ENCODE measurements at places on chromosomes 5 and 9. TPM values are rescaled to one million over a fixed set of nuclear protein-coding genes. Genes with fewer than 3 reads are reported as not detected.

The CBY3 gene
- 0.63 TPM for total RNA-seq

The ADGRD2 gene
- total RNA-seq: not detected

The MAML1 gene
- total RNA-seq: 34.6 TPM

The CMYA5 gene
- 0.14 TPM for total RNA-seq

The MLANA gene
- total RNA-seq: not detected

The CD14 gene
- 0.31 TPM for total RNA-seq

The ADAMTS16 gene
- total RNA-seq: not detected

The CDC26 gene
- total RNA-seq: 57.4 TPM

The GMCL2 gene
- 0.07 TPM for total RNA-seq

The PFN3 gene
- total RNA-seq: not detected

The TAF11L6 gene
- not detected for total RNA-seq

DNA sequence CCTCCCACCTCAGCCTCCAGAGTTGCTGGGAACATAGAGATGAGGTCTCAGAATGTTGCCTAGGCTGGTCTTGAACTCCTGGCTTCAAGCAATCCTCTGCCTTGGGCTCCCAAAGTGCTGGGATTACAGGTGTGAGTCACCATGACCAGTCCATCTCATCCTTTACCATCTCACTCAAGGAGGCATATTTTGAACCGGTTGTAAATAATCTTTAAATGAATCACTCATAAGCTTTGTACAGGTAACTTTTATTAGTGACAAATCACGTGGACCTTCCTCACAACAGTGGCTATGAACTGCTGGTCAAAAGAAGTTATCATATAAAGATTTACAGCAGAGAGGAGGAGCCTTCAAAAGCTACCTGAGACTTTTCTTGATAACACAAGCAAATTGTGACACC, 70.7 kb downstream of the RFK start:
- DNase-seq: no peak

GRCh38 chr5:167378894-167379723, 912.3 kb upstream of the WWC1 start:
- DNase-seq: no peak

DNA sequence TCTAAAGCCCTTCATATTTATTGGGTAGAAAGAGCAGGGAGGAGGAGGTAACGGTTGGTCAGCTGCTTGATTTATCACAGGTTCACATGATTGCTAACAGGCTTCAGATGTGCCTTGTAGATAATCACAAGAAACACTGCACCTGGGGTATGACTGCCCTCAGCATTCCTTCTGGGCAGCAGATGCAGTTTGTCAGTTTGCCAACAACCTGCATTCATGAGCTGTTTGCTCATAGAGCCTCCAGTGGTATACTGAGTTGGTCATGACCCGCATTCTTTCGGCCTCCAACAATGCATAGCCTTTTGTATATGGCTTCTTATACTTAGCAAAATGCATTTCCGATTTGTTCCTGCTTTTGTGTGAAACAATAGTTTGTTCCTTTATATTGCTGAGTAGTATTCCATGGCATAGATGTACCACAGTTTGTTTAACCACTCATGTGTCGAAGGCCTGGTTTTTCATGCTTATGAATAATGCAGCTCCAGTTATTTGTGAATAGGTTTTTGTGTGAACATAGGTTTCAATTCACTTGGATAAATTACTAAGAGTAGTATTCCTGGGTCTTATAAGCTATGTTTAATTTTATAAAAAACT, 83.6 kb downstream of the ARHGEF28 start:
- no peak for DNase-seq

DNA sequence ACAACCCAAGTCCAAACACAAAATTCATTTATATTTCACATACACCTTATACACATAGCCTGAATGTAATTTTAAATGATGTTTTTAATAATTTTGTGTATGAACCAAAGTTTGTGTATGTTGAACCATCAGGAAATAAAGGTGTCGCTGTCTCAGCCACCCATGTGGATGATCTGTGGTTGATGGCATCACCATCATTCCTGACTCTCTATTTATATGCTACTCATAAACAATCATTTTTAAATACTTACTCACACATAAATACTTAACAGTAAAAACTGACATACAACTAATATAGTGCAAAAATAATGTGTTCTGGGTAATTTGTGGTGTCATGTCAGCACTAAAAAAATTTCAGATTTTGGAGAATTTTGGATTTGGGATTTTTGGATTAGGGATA, 38.4 kb downstream of the SMC5 start:
- no peak for DNase-seq

DNA sequence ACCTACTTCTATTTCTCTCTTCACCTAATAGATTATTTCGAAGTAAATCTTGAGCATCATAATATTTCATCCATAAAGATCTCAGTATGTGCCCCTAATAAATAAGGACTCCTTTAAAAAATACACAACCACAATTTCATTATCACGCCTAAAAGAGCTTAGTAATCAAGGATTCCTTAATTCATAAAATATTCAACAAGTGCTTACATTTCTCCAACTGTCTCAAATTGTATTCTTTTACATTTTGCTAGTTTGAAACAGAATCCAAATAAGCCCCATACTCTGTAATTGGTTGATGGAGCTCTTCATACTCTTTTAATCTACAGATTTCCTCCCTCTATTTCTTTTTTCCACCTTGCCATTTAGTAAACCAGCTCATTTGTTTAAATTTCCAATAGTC, 317.6 kb downstream of the NDUFS4 start:
- DNase-seq: no peak

GRCh38 chr5:102624405-102624804, 125.6 kb upstream of the SLCO6A1 start:
- DNase-seq: no peak

DNA sequence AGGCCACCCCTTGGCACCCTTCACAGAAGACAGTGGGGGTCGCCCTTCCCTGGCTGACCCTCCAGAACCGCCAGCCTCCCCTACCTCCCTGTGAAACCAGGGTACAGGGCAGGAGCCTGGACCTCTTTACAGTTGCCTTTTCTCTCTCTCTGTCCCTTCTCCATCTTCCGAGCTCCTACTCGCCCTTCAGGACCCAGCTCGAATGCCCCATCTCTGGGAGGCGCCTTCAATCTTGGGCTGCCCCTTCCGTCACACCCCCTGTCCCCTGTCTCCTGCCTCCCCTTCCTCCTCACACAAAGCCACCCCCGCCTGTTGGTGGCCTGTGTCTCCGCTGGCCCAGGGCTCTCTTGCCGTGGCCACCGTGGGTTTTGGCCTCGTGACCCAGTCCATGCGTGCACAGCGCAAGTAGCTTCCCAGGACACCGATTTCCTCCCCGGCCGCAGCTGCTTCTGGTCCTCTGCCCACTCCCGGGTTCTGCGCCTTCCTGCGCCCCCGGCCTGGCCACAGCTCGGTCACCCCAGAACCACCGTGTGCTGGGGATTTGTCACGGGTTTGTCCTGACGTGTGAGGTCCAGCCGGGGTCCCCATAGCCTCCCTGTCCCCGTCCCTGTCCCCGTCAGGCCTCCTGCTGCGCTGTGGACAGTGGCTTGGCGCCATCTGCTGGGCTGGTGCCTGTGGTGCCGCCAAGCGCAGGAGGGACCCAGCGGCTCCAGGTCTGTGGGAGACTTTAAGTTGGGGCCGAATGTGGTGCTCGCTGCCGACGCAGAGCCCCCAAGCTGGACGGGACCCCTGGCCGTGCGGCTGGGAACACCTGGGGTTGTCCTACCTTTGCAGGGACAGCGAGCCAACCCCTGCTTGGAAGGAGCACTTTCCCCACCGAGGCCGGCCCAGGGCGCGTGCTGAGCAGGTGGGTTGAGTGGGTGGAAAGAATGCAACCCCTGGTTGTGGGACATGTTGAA, 4.0 kb upstream of the TMEM250 start:
- peak; percentile 94 for DNase-seq

- no peak for DNase-seq
These were observed 538.8 kb upstream of the ZNF462 start for GRCh38 chr9:106324053-106324585.

- DNase-seq: peak; percentile 66
These were observed 84.7 kb upstream of the TNFAIP8 start for GRCh38 chr5:119270960-119271757.

DNA sequence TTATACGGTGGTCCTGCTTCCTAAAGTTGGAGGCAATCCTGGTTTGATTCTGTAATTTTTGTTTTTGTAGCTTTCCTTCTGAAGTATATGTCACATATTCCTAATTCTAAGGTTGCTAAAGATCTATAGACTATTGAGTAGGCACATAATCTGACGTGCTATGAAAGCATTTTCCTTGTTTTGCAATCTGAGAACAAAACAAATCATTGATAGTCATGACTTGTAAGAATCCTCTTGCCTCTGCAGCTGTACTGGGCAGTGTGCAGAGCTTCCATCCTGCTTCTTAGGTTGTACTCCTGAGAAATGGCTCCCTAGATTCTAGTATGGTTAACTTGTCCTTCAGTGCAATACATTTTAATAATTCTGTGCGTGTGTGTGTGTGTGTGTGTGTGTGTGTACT, 35.4 kb downstream of the SEMA6A start:
- no peak for DNase-seq

- no peak for DNase-seq
These were observed 12.2 kb downstream of the SLC31A2 start for GRCh38 chr9:113163001-113163400.

GRCh38 chr9:19397845-19398244, 11.0 kb upstream of the ACER2 start:
- DNase-seq: no peak

GRCh38 chr5:151612689-151613427, 21.7 kb upstream of the FAT2 start:
- DNase-seq: no peak

DNA sequence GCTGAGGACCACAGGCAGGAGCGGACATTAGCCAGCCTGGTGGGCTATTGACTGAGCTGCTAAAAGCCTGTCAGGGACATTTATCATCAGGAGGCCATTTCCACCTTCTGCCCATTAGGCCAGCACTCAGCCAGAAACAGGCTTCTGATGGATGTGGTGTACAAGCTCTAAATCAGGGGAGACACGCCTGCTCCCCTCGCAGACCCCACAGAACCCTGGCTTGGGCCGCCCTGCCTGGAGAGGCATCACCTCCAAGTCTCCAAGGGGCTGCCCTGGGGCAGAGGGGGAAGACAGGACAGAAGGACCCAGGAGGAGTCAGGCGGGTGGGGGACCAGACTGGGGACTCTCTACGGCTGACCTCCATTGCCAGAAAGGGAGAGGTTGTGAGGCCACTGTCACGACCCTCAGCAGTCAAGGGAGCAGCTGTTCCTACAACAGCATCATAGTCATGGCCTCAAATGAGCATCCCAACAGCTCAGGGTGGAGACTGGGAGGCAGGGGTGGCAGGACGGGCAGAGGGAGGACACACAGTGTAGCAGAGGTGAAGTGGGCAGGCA, 24.0 kb upstream of the TRIM14 start:
- DNase-seq: no peak

- peak; percentile 95 for DNase-seq
These were observed 1.5 kb downstream of the PARP8 start for GRCh38 chr5:50667653-50668595.

GRCh38 chr5:154097031-154097430, 58.3 kb downstream of the MFAP3 start:
- DNase-seq: no peak
